Esophagus squamous epithelium (tissue), 5 donors: ENCODE measurements at places on chromosomes 3 and 15.

- DNase-seq: no peak
Measured at GRCh38 chr3:113167825-113168801, 43.2 kb upstream of the BOC start.

DNA sequence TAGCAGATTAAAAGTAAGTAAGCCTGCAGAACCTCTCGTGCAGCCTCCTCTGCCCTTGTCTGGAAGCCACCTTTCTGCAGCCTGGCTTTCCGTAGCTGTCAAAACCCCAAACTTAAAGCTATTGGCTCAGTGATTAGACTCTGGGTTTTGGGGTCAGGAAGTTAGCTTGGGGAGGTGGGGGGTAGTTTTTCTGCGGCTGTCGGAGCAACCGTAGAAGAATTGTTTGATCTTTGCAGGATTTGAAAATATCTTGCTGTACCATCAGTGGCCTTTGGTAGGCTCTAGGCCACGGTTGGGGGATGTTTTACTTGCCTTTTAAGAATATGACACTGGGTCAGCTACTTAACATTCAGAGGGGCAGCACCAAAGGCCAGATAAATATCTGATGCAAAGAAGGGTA lies 88.4 kb upstream of the RASGRP1 start:
- DNase-seq: no peak

DNA sequence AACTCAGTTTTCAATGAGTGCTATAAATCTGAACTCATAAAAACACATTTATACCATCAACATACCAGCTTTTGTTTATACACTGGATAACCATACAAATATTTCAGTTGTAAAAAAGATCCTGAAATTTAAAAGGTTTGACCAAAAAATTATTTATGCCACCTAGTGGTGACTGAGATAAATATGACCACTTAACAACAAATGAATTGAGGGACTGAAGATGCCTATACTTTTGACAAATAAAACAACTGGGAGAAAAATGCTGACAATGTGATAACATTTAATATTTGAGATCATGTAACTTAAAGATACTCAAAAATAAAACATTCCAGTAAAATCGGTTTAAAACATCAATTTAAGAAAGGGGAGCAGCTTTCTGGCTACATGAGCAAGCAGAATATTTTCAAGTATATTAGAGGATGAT lies 30.4 kb downstream of the ATG3 start:
- no peak for DNase-seq

DNA sequence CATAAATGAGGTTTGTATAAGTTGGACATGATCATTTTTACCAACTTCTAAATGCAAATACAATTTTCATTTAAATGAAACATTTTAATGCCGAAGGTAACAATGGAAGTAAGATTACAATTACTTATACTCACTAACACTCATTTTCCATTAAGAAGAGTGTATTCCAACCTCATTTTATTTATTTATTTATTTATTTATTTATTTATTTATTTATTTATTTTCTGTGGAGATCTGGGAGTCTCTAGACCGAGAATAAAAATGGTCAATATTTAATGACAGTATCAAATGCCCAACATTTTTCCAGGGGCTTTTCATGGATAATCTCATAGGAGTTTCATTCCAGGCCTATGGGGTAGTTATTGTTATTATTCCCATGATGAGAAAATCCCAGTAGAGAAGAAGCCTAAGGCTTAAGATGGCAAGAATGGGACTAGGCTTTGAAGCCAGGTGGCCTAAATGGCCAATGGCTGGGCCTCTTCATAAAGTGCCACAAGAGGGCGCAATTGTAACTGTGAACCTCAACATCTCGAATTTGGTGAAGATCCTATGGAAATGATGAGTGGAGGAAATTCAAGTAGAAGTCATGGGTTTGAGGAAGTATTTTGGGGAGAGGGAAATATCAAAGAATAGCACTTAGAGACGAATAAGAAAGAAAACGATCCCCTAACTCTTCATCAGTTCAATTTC lies 21.3 kb downstream of the VGLL3 start:
- DNase-seq: no peak

DNA sequence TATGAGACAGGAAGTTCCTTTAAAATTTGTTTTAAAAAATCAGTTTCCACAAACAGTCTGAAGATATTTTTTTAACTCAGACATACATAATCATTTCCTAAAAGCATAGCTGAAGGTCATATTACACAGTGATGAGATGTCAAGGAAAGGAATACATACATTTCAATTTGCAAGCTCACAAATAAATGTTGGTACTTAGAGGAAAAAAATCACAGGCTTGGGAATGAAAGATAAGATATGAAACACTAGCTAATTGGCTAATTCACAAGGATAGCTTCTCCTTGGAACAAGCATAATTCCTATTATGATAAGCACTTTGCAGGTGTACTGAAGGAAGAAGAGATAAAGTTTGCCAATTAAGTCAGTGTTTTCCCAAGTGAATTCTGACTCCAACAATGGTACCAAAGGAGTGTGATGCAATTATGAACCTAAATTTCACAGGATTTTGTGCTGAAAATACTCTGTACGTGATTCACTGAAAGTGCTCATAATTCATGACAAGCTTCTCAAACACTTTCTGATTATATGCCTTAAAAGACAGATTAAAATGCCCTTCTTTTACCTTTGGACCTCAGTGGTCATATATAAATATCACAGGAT lies 112.4 kb downstream of the FRMD5 start:
- DNase-seq: no peak

GRCh38 chr3:146747051-146747450 lies 141.9 kb upstream of the PLSCR5 start:
- no peak for DNase-seq

- DNase-seq: no peak
Measured at GRCh38 chr15:93848490-93848889, 382.9 kb upstream of the MCTP2 start.

- DNase-seq: no peak
Measured at GRCh38 chr3:2526926-2527325, 428.3 kb downstream of the CNTN4 start.

DNA sequence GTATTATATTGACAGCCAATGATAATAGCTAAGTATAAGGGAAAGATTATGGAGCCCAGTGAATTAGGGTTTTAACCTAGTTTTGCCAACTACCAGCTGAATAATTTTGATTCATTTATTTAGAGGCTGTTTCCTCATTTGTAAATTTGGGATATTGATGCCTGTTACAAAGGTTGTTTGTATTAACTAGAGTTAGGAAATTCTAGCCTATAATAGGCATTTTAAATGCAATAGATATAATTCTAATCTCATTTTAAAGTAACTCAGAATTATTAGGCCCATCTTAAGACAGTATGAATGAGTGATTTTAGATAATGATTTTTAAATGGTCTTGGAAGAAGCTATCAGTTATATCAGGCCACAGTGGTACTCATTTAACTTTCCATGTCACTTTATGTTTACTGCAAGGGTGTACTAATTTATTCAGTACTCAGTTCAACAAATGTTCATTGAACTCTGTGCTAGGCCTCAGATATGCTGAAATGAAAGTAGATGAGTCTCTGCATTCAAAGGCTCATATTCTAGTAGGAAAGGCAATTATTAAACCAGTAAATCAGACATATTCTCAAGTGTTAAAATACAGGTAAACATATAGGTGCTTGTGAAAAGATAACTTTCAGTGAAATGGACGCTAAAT lies 200.8 kb downstream of the KLHL25 start:
- no peak for DNase-seq

DNA sequence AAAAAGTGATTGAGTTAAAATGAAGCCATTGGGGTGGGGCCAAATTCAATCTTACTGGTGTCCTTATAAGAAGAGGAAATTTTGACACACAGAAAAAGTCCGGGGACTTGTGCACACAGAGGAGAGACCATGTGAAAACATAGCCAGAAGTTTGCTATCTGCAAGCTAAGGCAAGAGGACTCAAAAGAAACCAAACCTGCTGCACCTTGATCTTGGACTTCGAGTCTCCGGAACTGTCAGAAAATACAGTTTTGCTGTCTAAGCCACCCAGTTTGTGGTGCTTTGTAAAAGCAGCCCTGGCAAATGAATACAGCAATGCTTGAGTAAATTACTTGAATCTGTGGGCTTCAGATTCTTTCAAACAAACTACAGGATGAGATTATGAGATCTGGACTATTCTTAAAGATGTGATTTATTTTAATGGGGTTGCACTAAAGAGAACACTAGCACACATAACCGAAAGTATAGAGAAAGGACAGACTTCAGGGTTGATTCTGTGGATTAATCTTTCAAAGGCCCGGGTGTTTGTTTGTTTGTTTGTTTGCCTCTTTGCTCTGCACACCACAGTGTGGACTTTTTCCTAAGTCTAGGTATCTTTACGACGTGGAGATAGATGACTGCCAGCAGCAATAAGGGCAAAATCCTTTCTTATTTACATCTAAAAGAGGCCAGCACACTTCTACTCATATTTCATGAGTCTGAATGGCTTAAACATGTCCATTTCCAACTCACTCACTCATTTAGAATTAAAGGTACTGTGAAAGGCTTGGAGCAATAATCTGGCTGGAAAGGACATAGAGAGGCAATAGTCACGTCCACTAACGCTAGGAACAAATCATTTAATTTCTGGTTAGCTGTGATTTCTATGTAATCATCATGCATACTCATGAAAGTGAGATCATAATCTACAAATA lies 53.9 kb upstream of the SSR3 start:
- DNase-seq: no peak

DNA sequence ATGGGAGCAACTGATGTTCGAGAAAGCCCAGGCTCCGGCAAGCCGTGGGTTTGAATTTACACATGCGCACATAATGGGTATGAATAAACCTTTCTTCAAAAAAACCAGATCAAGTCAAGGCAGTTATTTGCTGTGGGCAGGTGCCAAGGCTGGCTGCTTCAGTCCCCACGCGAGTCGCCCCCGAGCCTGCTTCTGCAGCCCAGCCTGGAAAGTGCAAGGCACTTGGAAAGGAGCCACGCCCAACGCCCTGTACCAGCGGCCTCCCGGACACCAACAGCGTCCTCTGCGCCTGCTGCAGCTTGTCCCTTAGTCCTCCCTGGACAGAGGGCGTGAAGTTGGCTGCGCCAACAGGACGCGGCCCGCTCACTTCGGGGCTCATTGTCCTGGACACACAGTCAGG lies 68.9 kb downstream of the KLF15 start:
- DNase-seq: no peak

DNA sequence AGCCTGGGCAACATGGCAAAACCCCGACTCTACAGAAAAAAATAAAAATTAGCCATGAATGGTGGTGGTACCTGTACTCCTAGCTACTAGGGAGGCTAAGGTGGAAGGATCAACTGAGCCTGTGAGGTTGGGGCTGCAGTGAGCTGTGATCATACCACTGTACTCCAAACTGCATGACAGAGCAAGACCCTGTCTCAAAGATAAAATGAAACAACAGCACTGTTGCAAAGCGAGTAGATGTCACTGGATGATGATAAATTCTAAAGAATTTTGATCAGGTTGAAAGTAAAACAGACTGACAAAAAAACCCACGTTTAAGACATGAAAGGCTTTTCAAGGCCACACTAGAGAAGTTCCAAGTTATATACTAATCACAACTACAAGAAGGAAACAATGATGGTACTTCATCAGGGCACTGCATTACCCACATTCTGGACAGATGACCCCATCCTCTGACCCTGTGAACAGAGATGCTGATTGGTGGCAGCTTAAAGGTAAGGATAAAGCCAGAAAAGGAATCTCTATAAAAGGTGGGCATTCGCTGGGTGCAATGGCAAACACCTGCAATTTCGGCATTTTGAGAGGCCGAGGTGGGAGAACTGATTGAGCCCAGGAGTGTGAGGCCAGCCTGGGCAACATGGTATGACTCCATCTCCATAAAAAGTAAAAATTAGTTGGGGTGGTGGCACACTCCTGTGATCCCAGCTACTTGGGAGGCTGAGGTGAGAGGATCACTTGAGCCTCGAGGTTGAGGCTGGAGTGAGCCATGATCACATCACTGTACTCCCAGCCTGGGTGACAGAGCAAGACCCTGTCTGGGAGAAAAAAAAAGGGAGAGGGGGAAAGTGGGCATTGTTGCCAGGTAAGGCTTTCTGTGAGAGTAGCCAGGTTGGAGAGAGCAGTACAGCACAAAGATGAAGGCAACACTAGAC lies 59.2 kb downstream of the TBL1XR1 start:
- DNase-seq: no peak

- no peak for DNase-seq
Measured at GRCh38 chr3:61560517-61561373, 626 bp upstream of the PTPRG start.
